CD4-positive, alpha-beta T cell treated with Interleukin-12 subunit alpha and Interleukin-12 subunit beta, for 1 hour (primary cell): ENCODE measurements at places on chromosomes 4 and X.

DNA sequence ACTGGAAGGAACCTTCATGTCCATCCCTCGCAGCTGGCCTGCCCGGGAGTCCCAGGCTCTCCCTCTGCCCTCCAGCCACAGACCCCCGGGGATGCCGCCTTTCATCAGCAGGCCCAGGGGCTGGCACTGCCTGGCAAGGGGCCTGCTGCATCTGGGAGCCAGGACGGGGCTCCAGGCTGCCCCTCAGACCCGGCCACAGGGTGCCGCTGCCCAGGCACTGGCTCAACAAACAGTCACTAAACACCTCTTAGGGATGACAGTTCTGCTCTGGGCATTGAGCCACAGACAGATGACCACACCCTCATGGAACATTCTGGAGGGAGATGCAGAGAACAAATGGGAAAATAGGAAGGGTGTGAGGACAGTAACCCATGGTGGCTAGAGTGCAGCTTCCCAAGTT is 109.3 kb downstream of the HMX1 start:
- DNase-seq, result no peak

- DNase-seq, result peak; percentile 58
Observed at GRCh38 chr4:108107729-108108382, 60.9 kb downstream of the LEF1 start.

DNA sequence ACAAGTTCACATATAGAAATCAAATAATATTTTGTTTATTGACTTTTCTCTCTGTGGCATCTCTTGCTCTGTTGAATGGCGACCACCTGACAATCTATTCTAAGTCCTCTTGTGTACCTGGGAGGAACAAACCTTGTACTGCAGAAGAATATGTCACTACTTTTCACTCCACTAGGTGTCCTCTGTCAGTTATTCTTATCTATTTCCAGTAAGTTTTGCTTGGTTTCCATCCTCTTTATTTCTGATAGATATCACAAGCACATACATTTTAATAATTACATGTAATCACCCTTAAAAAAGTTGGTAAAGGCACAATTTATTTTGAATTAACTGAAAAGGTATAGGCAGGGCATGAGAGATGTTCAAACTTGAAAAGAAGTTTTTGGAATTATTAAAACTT is 238.4 kb downstream of the SNCA start:
- peak; percentile 6 for DNase-seq

DNA sequence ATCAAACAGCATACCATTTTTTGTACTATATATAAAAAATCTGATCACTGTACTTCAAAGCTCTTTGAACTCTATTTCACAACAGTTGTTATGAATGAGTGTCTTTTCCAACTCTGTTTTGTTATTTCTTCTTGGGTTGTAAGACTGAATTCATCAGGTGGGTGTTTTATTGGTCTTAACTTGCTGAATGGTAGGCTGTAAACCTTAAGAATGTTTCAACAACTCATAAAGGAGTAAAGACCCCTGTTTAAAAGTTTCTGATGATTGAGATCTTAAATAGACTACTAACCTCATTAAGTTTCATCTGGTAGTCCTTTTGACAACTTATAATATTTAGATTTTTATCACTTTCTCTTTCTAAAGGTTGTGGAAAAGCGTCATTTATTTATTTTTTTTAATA is 18.4 kb upstream of the STAG2 start:
- DNase-seq, result no peak

- DNase-seq, result no peak
Observed at GRCh38 chr4:123516576-123516975, 120.0 kb downstream of the SPRY1 start.

- no peak for DNase-seq
Observed at GRCh38 chrX:150197388-150197787, 165.7 kb upstream of the MAMLD1 start.

GRCh38 chr4:24248674-24249630 is 335.4 kb downstream of the DHX15 start:
- DNase-seq, result no peak

GRCh38 chr4:3111461-3111860 is 37.0 kb downstream of the HTT start:
- DNase-seq, result no peak

- no peak for DNase-seq
Observed at GRCh38 chr4:147542229-147542990, 61.5 kb downstream of the EDNRA start.

- DNase-seq, result no peak
Observed at GRCh38 chrX:152733261-152733975, at the start of the genes CSAG1 and MAGEA12. TSS of gene CSAG1 (minus strand) at chrX:152733721. CDS start at chrX:152732460, 1,261 bp downstream. TSS of gene MAGEA12 (plus strand) at chrX:152733757. CDS start at chrX:152736162, 2,405 bp downstream.
